ENCODE measurements at places on chromosomes 2 and 18.

DNA sequence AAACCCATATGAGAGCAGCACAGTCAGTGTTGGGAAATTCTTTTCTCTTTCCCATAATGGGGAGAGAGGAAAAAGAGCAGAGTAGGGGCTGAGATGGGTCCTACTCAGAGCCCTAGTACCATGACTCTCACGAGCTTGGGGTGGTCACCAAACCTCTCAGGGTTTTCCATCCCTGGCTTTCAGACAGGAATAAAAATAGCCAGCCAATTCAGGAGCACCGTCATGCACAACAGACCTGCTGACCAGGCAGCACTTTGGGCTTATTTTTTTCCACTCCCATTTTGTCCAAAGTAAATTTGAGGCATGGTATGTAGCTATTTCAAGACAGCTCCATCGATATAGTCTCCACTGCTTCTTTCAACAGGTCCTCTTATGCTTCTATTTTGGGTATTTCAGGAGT lies 86.4 kb downstream of the TGFA start:
- no peak for DNase-seq

- DNase-seq: no peak
Observed at GRCh38 chr2:12096788-12097449, 350.5 kb downstream of the LPIN1 start.

DNA sequence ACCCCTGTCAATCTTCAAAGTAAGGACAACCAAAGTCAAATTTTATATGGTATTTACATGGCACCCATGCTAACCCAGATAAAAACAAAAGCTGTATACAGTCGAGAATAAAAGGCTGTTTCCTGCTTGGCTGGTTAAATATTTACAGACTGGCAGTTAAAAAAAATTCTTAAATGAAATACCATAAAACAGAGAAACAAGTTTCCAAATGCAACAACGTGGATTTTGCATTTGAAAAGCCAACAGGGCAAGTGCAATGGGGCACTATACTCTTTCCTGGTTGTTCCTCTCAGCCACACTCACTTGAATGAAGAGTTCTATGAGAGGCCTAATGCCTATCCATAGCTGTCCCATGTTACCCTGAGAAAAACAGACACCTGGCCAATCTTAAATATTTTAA lies 6.1 kb upstream of the NR4A2 start:
- DNase-seq: no peak

DNA sequence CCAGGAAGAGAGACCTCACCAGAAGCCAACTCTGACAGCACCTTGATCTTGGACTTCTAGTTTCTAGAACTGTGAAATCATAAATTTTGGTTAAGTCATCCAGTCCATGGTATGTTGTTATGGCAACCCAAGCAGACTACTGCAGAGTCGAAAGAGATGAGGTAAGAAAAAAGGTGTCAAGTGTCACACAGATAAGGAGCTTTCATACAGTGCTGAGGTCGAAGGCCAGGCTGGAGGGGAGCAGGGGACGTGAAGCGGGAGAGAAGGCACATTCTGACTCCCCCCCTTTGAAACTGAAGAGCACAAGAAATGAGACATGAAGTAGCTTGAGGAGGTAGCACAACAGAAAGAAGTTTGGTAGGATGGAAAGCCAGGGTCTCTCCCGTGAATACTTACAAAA lies 110.4 kb downstream of the ALK start:
- DNase-seq: no peak

DNA sequence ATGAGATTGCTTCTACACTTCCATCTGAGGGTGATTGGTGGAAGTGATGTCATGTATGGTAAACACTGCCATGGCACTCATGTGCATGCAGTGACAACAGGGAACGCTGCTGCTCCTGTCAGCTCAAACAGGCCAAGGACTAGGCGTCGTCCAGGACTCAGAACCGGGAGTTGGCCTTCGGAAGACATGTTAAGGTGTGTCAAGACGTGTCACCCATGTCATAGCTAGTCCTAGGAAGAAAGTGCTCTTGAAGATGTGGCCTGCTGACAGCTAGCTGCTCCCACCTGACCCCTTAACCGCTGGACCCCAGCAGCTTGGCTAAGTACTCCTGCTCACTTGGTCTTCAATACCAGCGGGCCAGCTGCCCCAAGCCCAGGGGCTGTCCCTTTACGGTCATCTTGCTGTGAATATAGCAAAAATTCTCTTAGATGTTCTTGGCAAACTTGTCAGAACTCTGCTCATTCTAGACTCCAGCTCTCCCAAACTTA lies 6.3 kb upstream of the NOSTRIN start:
- DNase-seq: no peak
